ENCODE measurements at places on chromosomes 5 and 9. TPM values are rescaled to one million over a fixed set of nuclear protein-coding genes. Genes with fewer than 3 reads are reported as not detected.
A peak's percentile ranks its signal among the peaks of the same experiment; 100 is the strongest.

DNA sequence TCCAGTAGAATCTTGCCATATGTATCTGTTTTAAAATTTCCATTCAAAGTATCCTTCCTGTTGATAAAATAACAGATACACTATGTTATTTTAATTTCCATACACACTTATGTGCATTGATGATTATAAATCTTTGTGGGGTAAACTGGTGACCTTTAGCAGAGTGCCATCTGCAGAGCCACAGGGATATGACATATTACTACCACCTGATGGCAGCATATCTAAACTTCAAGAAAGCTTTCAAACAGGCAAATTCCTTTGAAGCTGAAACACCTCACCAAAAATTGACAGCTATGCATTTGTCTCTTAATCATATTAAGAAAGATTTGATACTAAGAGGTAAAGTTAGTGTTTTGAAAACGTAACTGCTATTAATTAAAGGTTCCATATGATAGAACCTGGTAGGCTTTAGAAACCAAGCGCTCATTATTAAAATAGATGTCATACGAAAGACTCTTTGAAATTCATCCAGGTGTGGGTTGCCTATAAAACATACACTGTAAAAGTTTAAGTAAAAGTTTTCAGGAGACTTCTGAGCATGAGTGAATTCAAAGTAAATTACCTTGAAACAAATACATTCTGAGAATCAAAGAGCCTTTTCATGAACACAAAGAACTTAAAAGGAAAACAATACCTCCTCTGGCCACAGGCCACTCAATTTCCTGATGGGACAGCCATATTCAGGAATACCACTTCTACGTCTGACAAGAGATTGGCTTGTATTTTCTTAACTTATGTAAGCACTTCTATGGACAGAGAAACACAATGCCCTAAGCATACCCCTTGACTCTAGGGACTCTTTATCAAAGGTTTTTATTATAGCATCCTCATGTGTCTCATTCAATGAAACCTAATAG lies 93.3 kb downstream of the KIAA0825 start:
- peak overlapping the region; percentile 16 for H3K27ac ChIP-seq
- H3K4me3 ChIP-seq: no peak overlapping the region
- H3K4me1 ChIP-seq: peaks cover 20% of the 10 kb centered on the region
- no peaks in the 10 kb centered on the region for H3K27me3 ChIP-seq

Gene PCDHA9
- polyA plus RNA-seq: 0.02 TPM

DNA sequence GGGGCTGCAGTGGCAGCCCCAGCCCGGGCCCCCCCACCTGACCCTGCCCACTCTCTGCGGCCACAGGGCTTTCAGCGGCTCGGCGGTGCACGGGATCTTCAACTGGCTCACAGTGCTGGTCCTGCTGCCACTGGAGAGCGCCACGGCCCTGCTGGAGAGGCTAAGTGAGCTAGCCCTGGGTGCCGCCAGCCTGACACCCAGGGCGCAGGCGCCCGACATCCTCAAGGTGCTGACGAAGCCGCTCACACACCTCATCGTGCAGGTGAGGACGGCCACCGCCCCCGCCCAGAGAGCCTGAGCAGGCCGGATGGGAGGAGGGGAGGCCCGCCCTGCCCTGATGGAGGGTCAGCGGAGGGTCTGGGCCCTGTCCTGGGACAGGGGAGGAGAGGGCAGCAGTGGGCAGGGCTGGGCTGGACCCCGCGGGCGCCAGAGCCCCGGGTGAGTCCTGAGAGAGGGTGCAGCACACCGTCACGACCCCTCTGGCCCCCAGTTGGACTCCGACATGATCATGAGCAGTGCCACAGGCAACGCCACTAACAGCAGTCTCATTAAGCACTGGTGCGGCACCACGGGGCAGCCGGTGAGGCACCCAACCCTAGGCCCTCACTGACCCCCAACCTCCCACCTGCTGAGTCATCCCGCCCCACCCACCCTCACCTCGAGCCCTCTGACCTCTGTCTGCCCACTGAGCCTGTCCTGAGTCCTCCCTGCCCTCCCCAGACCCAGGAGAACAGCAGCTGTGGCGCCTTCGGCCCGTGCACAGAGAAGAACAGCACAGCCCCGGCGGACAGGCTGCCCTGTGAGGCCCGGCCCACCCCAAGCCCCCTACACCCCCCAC lies 2.7 kb downstream of the SLC34A3 start:
- no peaks in the 10 kb centered on the region for H3K27me3 ChIP-seq
- peaks cover 26% of the 10 kb centered on the region for H3K4me1 ChIP-seq
- no peaks in the 10 kb centered on the region for H3K36me3 ChIP-seq
- no peak overlapping the region for H3K27ac ChIP-seq
- no peak for DNase-seq

Gene KCTD16
- 0.03 TPM for polyA plus RNA-seq

DNA sequence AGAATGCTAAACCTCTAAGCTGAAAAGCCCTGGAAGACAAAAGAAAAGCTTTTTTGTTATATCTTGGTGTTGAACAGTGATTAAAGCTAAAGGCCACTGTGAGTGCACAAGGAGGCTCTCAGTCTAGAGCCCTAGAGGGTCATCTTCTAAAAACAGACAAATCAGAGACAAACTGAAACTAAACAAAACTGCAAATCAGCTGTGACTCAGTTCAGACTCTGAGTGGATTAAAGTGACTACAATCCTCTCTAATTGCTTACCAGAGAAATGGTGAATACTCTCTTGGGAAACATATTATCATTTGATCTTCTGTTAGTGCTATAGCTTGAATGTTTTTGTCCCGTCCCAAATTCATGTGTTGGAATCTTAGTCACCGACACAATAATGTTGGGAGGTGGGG lies 491.9 kb downstream of the CDH18 start:
- no peaks in the 10 kb centered on the region for H3K36me3 ChIP-seq
- no peaks in the 10 kb centered on the region for H3K4me1 ChIP-seq
- no peak overlapping the region for H3K4me3 ChIP-seq

DNA sequence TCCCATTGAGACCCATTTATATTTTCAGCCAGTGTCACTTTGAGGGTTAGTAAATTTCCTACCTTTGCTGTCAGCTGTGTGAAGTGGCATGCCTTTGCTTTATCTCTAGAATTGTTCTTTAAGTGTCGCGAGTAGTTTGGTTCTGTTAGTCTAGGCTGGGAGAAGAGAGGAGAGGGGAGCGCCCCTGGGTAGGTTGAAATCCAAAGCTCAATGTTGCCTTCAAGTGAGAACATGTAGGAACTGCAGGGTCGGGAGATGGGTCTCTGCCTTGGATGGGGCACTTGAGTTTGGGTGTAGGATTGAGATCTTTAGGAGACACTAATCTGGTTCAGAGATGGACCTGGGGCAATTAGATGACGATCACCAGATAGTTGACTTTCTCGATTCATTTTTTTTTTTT lies 46.3 kb downstream of the STC2 start:
- no peak overlapping the region for H3K27ac ChIP-seq
- no peaks in the 10 kb centered on the region for H3K36me3 ChIP-seq
- DNase-seq: peak; percentile 46
- H3K4me1 ChIP-seq: no peaks in the 10 kb centered on the region
- H3K27me3 ChIP-seq: peaks cover 5% of the 10 kb centered on the region

Gene BHMT2
- not detected for polyA plus RNA-seq

Gene LRRC26
- not detected for polyA plus RNA-seq

DNA sequence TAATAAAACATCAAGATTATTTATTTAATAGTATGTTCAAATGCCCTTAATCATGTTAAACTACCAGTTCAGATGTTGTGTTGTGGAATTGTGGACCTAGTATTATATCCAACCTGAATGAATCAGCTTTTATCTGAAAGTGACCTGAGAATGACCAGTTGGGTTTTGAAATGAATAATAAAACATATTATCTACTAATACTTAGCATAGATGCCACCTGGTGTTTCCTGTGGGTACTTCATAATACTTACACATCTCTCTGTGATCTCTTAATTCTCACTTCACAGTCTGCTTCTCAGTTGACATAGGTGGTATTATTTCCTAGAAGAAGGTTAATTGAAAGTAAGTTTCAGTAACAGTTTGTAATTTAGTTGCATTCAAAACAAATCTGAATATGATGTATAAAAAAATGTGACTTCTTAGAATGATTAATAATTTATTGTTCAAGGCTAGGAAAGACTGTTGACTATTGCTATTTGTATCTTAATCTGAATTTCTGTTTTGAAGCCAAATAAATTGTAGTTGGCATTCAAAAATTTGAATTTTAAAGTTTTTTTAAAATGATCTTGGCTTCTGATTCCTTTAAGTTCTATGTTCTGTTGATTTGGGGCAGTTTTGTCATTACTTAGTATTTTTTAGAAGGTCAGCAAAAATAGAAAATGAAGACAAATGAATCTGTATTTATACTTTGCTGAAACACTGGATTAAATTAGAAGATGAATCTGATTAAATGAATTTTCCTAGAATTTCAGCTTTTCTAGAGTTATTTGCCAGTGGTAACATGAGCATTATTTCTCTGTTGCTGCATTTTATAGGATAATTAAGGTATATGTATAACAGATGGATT lies 48.2 kb downstream of the KIF2A start:
- peaks cover 64% of the 10 kb centered on the region for H3K36me3 ChIP-seq
- no peaks in the 10 kb centered on the region for H3K4me1 ChIP-seq

DNA sequence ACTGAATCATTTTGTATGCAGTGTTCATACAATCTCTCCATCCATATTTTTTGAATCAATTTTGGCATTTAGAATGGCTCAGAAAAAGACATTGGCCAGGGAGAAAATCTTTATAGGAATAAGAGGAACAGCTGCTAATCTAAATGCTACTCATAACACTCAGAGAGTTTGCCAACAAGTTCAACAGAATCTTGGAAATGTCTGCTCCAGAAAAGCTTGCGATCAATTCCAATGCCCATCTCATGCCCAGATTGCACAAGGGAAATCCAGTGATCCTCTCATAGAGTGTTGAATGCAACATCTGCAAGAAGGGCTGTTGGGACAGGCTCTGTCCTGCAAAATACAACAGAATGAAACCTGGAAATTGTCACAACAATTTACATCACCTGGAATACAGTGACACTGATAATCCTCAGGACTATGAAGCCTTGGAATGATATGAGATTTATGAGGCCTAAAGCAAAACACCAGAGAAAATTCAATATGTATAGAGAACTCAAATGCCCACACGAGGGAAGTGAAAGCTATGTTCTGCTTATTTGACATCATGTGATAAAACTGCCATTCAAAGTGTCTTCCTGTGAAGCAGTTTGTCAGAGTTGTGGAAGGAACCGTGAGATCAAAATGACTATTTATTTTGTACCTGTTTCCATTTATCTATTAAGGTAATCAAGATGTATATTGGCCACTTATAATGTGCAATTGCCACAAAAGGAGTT lies 190.1 kb downstream of the PARP8 start:
- H3K36me3 ChIP-seq: no peaks in the 10 kb centered on the region
- no peak overlapping the region for H3K4me3 ChIP-seq
- H3K27ac ChIP-seq: no peak overlapping the region
- no peaks in the 10 kb centered on the region for H3K4me1 ChIP-seq
- no peaks in the 10 kb centered on the region for H3K27me3 ChIP-seq

Gene BAAT
- 0.02 TPM for polyA plus RNA-seq

- H3K4me1 ChIP-seq: no peaks in the 10 kb centered on the region
- peaks cover 36% of the 10 kb centered on the region for H3K36me3 ChIP-seq
- no peak for DNase-seq
- H3K27ac ChIP-seq: peak overlapping the region; percentile 48
- no peak overlapping the region for H3K4me3 ChIP-seq
- no peaks in the 10 kb centered on the region for H3K27me3 ChIP-seq
These were observed 30.0 kb downstream of the TGFBR1 start for GRCh38 chr9:99134893-99135341.

DNA sequence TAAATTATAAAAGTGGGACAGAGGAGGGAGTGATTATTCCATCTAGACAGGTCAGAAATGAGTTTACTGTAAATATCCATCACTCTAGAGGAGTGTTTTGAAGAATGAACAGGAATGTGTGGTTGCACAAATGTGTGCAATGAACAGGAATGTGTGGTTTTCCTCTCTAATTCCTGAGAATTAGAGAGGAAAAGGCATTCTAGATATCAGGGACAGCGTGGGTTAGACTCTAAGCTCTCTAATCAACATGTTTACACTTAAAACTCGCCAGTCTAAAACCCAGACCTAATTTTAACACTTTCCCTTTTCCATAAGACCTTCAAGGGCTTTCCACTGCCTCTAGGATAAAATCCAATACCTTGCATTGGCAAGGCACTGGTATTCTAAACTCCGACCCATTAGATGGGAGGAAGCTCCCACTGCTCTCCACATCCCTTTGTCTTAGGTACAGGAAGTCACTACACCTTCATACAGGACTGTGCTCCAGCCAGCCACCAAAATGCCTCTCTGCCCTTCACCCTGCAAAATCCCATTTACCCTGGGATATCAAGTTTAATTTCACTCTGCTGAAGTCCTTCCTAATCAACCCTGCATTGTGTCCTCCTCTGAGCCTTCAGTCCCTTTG lies 67.9 kb downstream of the NFIB start:
- H3K36me3 ChIP-seq: no peaks in the 10 kb centered on the region
- H3K27me3 ChIP-seq: no peaks in the 10 kb centered on the region
- H3K4me1 ChIP-seq: peaks cover 28% of the 10 kb centered on the region

- peaks cover 11% of the 10 kb centered on the region for H3K4me1 ChIP-seq
- no peaks in the 10 kb centered on the region for H3K27me3 ChIP-seq
- H3K36me3 ChIP-seq: no peaks in the 10 kb centered on the region
- H3K4me3 ChIP-seq: no peak overlapping the region
- DNase-seq: no peak
- H3K27ac ChIP-seq: no peak overlapping the region
These were observed 32.0 kb downstream of the DAPK1 start for GRCh38 chr9:87529671-87530070.

GRCh38 chr5:85182344-85182743 lies 797.7 kb upstream of the EDIL3 start:
- peaks cover 5% of the 10 kb centered on the region for H3K27me3 ChIP-seq
- no peak overlapping the region for H3K4me3 ChIP-seq
- H3K27ac ChIP-seq: no peak overlapping the region
- no peaks in the 10 kb centered on the region for H3K4me1 ChIP-seq
- no peaks in the 10 kb centered on the region for H3K36me3 ChIP-seq

DNA sequence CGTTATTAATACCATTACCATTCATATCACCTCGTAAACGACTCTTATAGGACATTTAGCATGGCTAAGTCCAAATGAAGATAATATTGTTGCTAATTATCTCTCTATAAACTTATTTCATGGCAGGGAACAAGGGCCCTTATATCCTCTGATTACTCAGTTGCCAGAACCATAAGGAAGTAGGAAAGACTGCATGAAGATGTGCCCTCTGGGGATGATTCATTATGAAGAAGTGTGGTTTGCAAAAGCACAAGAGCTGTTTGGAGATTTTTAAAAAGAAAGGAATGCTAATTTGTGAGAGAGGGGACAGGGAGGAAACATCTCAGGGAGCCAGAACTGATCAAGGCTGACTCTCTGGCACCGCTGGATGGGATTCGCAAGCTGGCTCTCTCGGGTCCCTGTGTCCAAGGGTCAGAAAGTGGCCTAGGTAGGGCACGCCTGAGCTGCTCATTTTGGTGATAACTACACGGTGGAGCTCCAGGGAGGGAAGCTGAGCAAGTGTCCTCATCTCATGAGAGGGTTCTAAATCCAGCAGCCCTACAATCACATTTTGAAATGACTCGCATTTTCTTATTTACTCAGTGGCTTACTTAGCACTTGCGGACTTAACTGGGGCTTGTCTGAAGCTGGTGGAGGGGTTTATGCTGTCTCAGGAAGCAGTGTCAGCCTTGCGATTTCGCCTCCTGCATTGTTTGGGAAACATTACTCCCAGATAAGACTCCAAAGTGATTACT lies 136.8 kb downstream of the C5orf15 start:
- no peak overlapping the region for H3K27ac ChIP-seq
- DNase-seq: no peak
- H3K36me3 ChIP-seq: no peaks in the 10 kb centered on the region
- no peaks in the 10 kb centered on the region for H3K4me1 ChIP-seq
